Cortex of kidney (tissue), 1 donor: ENCODE measurements at places on chromosomes 3 and 15.

DNA sequence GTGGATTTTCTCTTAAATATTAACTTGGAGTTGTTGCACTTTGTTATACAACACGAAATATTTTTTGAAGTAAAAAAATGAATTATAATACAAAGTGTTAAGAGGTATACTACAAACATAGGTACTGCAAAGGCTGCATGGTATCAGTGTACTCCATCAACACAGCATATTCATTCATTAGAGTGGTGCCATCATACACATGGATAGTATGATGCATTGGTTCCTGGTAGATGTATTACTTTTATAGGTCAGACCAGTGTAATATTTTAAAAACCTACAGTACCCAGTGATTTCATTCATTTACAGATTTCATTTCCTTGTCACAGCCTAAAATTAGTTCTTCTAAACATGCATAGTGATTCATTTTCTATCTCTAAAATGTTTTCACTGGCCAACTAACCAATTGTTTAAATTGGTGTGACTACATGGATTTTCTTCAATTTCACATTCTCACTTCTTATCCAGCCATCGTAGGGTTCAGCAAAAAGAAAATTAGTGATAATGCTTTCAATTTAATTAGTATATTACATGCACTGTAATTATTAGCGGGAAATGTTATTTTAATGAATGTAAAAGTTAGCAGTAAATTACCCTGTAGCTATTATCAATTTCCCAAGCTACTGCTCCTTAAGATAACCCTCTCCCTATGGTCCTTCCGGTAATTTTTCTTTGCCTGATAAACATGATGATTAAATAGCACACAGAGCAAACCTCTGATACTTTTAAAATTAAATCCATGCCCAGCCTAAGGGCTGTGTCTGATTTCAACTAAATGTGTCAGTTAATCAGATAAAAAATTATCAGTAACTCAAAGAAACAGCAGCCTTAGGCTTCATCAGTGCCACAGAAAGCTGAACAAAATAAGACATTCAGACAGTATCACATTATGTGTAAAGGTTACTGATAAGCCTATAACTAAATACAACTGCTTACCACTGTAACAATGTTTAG lies 68.4 kb downstream of the DPH6 start:
- DNase-seq = no peak

DNA sequence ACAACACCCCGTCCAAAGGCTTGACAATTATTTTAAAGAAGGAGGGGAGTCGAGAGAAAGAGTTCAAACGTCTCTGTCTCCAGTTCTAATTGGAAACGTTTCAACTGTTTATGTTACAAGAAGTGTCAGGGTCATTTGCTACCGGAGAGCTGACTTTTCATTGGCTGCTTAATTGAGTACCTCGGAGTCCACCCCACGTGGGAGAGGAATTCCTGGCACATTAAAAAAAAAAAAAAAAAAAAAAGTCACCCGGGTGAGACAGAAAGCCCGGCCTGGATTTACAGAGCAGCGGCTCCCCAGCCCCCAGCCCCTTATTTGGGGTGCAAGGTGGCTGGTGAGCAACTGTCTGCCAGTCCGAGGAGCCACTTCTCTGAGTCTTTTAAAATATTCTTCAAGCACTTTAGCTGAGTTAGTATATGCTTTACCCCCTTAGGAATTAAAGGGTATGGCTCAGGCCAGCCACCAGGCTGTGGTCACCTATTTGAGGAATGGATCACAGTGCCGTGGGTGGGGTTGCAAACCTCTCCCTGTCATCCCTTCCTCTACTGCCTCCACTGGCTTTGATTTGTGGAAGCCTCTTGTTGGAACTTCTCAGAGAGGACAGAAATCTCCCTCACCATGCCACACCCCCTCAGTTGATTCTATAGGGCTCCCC lies 3.9 kb upstream of the TLE3 start:
- DNase-seq = no peak

DNA sequence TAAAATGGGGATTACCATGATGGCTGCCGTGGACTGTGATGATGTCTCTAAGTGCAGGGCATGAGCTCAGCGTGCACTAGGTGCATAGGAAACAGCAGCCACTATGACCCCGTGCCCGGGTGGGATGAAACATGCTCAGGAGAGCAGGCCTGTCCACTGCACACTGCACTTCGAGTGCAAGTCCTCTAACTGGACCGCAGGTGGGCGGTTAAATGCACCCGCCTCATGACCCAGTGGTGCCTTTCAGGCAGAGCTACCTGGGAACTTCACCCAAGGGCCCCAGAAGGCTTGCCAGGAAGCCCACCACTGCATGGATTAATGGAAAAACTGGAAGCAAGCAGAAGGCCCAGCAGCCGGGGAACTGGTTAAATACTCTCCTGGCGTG lies 34.0 kb downstream of the PRKCD start:
- no peak for DNase-seq

GRCh38 chr15:23835953-23836352 lies 148.8 kb upstream of the NDN start:
- no peak for DNase-seq

GRCh38 chr3:171419457-171419856 lies 40.7 kb downstream of the TNIK start:
- no peak for DNase-seq
